Stimulated activated CD8-positive, alpha-beta memory T cell treated with anti-CD3 and anti-CD28 coated beads, Interleukin-7, amount 100 ng/mL, for 24 hours (primary cell): ENCODE measurements at places on chromosomes 3 and 15.

DNA sequence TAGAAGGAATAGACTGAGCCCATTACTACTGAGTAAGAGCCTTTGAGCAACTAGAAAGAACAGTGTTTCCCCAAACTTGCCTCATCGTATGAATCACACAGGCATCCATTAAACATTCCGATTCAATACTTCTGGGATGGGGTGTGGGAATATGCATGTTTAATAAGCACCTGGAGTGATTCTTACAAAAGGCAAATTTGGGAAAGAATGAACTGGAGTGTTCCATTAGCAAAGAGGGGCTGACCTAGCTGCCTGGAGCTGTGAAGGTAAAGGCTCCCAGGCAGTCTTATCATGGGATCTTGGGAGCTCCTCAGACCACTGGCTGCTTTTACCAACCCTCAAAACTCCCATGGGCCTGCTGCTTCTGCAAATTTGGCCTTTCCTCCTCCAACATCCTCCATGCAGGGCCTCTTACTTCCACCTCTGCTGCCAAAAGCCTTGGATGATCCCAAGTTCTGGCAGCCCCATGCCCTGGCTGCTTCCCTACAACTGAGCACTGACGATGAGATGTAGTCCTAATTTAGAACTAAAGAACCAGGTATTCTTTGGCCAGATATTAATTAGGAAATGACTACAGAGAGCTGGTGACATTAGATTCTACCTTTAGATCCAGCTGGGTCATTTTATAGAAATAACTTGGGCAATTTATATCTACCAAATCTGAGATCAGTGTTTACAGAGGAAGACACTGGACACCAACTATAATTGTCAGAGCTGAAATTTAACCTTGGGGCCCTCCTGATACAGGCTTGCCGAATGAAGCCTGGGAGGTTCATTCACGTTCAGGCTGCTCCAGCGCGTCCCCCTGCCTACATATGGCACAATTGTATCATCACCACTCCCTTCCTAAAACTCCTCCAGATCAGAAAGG lies 11.2 kb upstream of the HOMER2 start:
- no peak for DNase-seq

GRCh38 chr3:188053036-188053340 lies 101.0 kb upstream of the LPP start:
- no peak for DNase-seq

GRCh38 chr15:25366058-25366457 lies 72.8 kb downstream of the UBE3A start:
- DNase-seq: no peak

- no peak for DNase-seq
Measured at GRCh38 chr3:123370819-123371218, 78.1 kb downstream of the ADCY5 start.

DNA sequence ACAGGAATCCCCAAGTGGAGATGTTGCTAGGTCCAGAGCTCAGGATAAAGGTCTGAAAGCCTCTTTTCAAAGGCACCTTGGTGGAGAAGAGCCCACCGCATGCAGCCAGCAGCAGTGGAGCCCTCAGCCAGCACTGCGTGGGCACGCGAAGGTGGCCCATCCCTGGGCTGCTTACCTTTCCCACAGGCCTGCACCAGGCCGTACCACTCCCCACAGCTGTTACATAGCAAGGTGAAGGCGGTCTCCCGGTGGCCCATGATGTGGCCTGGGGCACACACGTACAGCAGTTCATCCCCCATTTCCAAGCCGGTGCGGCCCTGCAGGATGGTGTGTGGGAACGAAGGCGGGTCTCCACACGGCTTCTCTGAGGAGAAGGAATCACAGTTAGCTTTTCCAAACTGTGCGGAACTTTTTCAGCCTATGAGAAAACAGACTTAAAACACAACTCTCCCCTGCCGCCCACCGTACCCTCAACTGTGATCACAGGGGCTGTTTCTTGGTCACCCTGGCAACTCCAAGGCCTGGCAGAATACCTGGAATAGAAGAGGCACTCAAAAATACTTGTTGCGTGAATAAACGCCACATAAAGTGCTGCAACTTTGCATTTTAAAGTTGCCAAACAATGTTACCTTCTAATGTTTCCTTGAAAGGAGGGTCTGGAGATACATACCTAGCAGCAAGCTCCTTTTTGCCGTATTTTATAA lies 43.7 kb downstream of the SUSD5 start:
- no peak for DNase-seq

- no peak for DNase-seq
Measured at GRCh38 chr3:10450494-10451440, 54.6 kb downstream of the ATP2B2 start.

DNA sequence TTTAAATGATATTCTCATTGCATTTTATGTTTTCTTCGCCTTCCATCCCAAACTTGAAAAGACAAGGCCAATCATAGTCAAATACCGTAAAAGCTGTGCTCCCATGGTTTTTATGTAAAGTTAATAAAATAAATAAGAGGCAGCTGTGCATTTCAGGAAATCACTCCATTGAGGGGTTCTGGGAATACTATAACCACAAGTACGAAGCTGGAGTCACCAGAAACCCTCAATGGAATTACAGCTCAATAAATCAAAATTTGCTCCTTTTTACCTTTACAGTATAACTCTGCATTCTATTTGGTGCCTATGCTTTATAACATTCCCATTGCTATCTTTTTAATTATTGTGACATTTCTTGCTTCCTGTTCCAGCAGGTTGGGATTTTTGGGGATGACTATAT lies 77.2 kb downstream of the C3orf38 start:
- no peak for DNase-seq

GRCh38 chr3:153631102-153631501 lies 469.1 kb downstream of the RAP2B start:
- DNase-seq: no peak

GRCh38 chr3:129936757-129937156 lies 37.8 kb upstream of the TRH start:
- DNase-seq: no peak

DNA sequence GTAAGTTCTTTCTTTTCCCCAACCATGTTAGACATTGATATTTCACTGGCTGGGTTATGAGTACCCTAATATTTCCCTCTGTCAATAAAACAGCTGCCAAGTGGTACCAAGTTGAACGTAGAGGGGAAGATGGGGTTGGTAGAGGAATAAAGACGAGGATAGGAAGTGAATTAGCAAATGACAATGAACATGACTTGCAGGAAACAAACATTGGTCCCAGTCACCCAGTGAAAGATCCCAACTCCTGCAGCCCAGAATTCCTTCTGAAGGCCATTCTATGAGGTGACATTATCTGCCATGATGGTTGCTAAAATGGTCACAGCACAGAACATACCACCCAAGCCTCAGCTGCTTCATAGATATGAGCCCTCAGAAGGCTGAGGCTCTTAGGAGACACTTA lies 159.0 kb upstream of the CTNNB1 start:
- no peak for DNase-seq

- DNase-seq: no peak
Measured at GRCh38 chr15:34038871-34039789, at the start of gene AVEN. TSS of gene AVEN (minus strand) at chr15:34039204. CDS start at chr15:34039046, 158 bp downstream.

DNA sequence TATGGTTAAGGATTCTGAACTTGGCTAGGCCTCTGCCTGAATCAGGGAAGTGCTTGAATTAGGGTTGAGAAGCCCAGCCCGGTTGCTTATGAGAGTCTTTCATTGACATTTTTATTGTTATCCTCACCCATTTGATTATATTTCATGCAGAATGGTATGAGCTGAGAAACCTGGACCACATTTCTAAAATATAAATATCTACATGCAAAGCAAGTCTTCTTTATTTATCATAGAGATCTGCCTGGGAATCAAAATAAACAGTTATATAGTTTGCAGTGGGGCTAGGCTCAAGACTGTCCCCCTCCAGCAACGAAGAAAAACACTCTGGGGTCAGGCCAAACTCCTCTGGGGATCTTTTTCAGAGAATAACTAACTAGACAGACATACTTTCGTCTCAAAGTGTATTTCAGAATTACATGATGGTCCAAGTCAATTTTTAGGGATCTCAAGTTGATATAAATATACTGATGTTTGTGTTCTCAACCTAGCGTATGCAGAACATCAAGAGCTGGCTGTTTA lies 675.4 kb upstream of the NR2F2 start:
- no peak for DNase-seq

- DNase-seq: no peak
Measured at GRCh38 chr3:40852712-40853111, 328.0 kb downstream of the ZNF621 start.

- DNase-seq: no peak
Measured at GRCh38 chr3:49310677-49311076, 29.2 kb downstream of the USP4 start.

DNA sequence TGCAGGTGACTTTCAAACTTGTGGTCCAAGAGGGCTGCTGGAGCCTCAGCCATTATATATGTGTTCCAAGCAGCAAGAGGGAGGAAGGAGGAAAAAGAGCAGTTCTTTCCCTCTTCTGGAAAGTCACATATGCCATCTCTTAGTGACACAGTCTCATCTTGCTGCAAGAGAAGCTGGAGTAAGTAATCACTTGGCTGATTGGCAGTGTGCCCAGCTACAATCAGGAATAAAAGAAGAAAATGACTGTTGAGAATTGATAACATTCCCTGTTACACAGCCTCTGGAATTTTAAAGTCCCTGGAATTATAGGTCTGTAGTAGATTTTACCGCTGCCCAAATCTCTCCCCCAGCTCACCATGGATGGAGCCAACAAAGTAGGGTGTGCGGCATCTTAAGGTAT lies 31.4 kb upstream of the LYZL4 start:
- no peak for DNase-seq

DNA sequence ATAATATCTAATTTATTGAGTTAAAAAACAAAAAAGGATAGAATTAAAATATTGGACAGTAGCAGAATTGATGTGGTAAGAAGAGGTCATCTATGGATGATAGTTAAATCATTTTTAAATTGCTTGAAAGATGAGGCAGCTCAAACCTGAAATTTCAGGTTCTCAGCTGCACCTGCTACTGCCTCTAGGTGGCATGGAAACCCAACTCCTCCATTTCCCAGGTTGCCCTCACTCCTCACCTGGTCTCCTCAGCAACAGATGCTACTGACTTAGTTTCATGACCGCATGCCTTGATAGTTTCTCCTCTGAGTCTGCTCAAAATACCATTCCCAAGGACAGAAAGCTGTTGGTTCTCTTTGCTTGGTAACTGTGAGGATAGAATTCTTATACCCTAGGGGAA lies 148.1 kb downstream of the ABHD5 start:
- no peak for DNase-seq

DNA sequence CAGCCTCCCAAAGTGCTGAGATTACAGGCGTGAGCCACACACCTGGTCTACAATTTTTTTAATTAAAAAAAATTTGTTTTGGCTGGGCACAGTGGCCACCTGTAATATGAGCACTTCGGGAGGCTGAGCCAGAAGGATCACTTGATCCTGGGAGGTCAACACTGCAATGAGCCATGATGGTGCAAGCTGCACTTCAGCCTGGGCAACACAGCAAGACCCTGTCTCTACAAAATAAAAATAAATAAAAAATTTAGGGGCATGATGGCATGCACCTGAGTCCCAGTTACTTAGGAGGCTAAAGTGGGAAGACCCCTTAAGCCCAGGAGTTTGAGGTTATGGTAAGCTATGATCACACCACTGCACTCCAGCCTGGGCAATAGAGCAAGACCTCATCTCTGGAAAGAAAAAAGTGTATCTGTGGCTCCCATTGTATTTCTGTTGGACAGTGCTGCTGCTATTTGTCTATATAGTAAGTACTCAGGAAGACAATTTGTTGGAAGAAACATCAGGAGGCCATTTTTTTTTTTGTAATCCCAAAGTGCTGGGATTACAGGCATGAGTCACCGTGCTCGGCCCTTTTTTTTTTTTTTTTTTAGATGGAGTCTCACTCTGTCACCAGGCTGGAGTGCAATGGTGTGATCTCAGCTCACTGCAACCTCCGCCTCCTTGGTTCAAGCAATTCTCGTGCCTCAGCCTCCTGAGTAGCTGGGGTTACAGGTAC lies 27.5 kb upstream of the SH3BP5 start:
- no peak for DNase-seq

DNA sequence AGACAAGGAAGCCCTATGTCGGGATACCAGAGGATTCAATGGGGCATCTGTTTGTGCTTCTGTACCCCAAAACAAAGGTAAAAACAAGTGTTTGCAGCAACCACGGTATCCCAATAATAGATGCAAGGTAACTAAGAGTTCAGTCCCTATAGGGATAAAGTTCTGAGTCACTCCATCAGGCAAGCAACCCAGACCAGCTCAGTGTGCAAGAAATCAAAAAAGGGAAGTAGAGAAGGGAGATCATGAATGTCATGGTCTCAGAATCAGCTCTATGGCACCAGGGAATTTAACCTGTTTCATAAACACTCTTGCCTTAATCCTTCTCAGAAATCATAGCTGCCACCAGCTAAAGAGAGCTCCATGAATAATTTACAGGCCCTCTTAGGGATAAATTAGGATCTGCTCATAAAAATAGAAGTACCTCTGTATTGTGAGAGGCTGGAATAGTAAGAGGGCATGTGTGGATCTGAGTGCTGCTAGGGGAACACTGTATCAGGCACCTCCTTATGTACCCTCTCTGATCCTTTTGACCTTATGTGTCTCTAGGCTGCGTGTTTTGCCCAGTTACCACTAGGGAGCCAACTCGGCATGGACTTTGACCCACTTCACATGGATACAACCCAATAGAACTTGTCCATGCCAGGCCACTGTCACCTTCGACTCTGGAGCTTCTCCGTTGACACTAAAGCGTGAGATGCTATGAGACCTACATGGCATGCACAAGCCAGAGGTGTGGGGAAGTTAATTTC lies 754.6 kb downstream of the AGBL1 start:
- no peak for DNase-seq

GRCh38 chr15:69812861-69813261 lies 284.9 kb downstream of the TLE3 start:
- no peak for DNase-seq

DNA sequence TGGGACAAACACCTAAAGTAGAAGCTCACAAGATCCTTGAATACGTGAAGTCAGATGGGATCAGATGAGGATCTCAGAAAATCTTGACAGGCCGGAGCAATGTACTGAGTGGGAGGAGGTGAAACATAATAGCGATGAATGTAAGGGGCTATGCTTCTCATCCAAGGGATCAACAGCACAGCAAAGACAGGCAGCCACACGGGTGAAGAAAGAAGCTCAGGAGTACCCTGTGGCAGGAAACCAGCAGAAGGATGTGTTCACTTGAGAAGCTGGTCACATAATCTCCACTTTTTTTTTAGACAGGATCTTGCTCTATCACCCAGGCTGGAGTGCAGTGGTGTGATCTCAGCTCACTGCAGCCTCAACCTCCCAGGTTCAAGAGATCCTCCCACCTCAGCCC lies 92.4 kb downstream of the MEGF11 start:
- no peak for DNase-seq

- no peak for DNase-seq
Measured at GRCh38 chr15:38508647-38509046, 54.7 kb downstream of the FAM98B start.
